ENCODE measurements at places on chromosomes 7 and 10.
A peak's percentile ranks its signal among the peaks of the same experiment; 100 is the strongest.

DNA sequence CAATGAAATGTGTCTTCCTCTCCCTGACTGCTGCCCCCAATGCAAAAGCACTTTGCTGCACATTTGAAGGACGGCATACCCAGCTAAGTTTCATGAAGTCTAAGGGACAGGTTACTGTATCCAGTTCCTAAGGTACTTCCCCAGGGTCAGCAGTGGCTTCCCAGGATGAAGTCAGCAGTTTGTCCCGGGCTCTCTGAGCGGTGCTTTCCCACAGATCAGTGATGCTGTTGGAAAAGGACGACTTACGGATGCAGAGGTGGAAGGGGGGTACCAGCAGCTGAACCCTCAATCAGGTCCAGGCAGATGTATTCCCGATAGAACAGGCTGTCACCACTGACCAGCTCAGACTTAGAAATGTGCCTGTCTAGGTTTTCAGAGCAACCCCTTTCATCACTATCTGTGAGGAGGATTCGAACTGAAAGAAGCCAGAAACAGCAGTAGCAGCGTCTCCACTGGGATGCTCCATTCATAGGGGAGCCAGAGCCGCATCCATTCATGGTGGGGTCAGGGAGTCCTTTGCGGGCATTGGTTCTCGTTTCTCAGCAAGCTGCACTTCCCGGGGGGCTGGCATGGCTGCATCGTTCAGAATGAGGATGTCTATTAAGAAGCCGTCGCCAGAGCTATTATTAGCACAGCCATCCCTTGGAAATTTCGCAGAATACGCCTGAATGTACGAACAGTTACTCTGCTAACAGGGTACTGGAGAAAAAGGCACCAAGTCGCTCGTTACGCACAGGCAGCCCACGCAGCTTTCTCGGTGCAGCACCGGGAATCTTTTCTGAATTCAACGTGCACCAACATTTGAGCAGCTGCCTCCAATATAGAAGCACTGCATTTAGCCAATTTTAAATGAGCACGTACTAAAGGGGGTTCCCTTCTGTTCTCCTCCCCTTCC, 303.7 kb downstream of the PRPF18 start:
- DNase-seq = no peak

DNA sequence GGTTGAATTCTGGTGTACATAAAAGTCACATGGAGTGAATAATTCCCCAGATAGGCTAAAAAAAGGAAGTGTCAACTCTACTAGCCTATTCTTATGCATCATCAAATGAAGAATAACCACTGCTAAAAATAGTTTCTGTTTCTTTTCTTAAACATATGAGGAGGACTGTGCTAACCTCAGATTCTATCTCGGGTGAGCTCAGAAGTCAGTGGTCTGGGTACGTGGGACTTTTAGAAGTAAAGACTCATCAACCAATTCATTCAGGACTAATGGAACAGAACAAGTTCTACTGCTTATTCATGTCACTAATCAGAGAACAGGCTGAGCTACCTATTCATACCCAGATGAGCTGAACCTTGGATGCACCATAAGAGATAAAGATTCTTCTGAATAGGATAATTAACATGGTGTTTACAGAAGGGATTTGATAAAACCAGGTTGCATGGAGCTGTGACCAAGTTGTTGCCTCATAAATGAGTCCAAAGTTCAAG, 9.5 kb upstream of the ASAH2 start:
- no peak for DNase-seq

DNA sequence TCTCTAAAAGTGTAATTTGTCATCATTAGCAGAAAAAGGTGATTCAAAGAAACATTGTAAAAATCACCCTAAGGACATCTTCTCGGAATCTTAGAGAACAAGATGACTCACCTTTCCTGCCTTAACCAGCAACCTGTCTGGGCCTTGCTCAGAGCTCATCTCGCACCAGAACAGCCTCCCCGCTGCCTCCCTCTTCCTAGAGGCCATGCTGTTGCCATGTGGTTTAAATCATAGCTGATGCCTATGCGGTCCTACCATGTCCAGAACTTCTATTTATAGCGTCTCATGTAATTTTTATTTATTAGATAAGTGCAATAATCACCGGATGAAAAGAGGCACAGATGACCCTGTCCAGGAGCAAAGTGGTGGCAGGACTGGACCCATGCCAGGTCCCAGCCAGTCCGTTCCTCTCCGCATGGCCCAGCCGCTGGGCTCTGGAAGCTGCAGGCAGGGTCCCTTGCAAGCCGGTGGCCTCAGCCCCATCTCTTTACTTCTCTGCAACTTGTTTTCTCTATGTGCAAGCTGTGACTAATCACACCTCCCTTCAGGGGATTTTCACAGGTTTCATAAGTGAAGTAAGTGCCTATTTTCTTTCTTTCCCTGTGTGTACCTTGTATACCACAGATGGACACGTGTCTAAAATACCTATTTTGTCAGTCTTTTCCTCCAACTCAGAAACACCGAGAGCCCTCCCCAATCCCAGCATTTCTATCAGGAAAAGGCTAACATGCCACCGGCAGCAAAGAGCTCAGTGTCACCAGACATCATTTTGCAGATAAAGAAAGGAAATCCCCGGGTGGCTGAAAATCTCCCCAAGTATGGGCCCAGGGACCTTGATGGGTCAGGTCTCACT, 27.1 kb downstream of the KLF6 start:
- peak; percentile 64 for DNase-seq

DNA sequence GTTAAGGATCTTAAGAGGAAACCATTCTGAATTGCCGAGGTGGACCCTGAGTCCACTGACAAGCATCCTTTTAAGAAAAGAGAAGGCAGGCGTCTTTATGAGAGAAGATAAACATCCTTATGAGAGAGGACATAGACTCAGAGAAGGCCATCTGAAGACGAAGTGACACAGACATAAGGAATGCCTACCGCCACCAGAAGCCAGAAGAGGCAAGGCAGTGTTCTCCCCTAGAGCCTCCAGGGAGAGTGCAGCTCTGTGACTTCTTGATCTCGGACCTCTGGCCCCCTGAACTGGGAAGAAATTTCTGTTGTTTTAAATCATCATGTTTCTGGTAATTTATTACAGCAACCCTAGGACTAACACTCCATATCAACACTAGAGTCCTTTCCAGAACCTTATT, 25.2 kb upstream of the ING3 start:
- no peak for DNase-seq

DNA sequence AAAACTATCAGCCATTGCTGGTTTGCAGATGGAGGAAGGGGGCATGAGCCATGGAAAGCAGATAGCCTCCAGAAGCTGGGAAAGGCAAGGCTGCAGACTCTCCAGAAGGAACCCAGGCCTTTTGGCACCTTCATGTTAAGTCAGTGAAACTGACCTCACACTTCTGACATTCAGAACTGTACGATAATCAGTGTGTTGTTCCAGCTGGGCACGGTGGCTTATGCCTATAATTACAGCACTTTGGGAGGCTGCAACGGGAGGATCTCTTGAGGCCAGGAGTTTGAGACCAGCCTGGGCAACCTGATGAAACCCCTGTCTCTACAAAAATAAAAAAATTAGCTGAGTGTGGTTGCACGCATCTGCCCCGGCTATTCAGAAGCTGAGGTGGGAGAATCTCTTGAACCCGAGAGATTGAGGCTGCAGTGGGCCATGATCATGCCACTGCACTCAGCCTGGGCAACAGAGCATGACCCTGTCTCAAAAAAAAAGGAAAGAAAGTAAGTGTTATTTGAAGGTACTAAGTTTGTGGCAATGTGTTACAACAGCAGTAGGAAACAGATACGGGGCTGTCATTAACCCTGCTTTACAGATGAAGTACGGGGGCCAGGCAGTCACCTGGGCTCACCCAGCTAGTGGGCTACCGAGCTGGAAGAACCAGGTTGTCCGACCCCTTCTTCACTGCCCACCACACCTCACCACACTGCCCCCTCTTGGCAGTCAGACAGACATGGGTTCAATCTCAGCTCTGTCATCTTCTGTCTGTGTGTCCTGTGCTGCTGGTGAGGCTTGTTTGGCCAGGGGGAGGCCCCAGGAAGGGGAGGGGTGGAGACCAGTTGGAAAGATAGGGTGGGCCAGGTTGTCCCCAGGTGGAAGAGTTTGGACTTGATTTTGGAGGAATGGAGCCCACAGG, 18.3 kb downstream of the CHST3 start:
- no peak for DNase-seq

GRCh38 chr10:102230264-102230860, 4.3 kb downstream of the ELOVL3 start:
- DNase-seq = no peak

- no peak for DNase-seq
Measured at GRCh38 chr7:5477126-5477525, 53.5 kb upstream of the TNRC18 start.

DNA sequence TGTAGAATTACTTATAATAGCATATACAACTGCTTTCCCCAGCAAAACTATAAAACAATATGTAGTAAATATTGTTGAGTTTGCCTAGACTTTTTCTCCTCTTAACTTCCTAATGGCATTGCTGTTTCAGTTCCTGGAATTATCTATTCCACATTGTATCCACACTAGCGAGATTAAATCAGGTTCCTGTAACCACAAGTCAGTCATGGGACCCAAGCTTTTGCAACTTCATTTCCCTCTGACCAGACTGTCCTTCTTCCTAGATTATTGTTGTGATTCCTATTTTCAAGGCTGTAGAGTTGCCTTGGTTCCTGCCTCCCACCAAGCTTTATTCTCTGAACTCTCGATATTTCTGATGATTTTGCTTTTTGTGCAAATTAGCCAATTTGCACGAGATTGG, 173.3 kb upstream of the ZNF804B start:
- no peak for DNase-seq

DNA sequence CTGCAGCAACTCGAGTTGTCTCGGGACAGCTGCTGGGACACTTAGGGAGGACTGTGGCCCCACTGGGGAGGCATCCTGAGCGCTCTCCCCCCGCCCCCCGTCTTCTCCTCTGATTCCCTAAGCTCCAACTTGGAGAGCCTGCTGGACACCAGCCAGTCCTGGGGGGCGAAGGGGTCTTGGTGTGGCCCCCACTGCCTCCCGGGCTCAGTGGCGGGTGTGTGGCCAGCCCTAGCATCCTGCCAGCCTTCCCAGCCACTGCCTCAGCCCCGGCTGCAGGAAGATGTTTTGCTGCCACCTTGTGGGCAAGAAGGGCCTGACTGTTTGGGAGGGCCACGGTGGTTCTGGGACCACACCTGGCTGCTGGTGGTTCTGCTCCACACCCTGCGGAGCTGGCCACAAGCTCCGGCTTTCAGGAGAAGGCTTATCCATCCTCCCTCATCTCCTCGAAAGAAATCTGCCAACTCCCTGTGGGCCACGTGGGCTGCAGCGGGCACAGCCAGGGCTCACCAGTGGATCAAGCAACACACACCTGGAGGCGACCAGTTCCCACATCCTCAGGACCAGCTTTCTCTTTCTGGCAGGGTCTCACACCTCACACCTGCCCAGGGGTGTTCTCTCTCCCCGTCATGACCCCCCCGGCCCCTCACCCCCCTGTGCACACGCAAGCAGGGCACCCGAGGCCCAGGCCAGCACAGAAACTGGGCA, 24.8 kb downstream of the AGAP3 start:
- peak; percentile 33 for DNase-seq

DNA sequence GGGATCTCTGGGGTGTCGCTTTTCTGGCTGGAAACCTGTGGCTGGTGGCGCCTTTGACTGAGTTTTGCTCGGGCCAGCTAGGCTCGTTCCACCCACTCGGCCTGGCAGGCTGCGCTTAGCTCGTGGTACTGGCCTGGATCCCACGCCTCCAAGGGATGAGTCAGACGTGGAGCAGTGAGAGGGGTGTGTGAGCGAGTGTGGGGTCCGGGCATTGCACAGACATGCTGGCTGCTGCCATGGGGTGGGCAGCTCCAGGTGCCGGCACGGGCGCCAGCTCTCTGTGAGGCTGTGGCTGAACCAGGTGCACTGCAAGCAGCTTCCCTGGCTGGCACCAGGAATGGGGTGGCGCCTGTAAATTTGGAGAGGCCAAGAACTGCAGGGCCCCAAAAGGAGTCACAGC, 63.1 kb upstream of the CACNA2D1 start:
- DNase-seq = no peak

DNA sequence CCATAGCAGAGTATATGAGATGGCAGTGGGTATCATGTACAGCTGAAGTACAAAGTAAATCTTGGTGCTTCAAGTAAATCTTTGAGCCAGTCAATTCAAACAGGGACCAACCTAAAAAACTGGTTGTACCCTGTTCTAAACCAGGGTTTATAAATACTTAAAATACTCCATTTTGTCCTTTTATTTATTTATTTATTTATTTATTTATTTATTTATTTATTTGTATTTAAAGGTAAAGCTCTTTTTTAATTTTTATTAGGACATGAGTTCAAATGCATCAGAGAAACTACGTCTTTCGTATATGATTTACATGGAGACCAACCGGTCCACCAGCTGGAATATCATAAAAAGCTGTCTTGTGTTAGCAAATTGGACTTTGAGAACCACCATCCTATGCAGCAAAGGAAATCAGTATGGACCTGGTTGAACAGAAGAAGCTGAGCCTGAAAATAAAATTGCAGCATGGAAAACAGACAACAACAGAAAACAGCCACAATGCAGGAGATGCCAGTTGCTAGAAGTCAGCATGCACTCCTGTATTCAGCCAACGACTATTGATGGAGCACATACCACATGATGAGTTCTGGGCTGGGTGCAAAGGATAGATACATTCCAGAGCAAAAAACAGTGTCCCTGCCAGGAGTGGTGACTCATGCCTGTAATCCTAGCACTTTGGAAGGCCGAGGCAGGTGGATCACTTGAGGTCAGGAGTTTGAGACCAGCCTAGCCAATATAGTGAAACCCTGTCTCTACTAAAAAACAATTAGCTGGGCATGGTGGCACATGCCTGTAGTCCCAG, 60.0 kb downstream of the PLXNA4 start:
- DNase-seq = no peak

- DNase-seq = no peak
Measured at GRCh38 chr10:352476-353235, 217.4 kb downstream of the ZMYND11 start.

GRCh38 chr7:155222573-155222972, 75.1 kb upstream of the INSIG1 start:
- no peak for DNase-seq

GRCh38 chr10:99658622-99659030, 683 bp upstream of the ENTPD7 start:
- DNase-seq = peak; percentile 32

- no peak for DNase-seq
Measured at GRCh38 chr10:6211671-6212635, 9.2 kb downstream of the PFKFB3 start.

DNA sequence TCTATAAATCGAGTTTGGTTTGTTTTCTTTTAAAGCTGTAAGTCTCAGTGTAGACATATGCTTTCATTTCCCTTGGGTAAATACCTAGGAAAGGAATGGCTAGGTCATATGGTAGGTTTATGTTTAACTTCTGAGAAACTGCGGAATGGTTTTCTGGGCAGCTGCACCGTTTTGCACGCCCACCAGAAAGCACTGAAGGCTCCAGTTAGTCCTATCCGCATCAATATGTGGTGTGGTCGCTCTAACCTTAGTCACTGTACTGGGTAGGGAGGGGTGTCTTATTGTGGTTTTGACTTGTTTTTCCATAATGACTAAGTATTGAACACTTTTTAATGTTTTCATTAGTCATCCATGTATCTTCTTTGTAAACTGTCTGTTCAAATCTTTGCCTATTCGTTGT, 279.5 kb upstream of the AKR1E2 start:
- peak; percentile 20 for DNase-seq

GRCh38 chr10:70323138-70323696, 39.4 kb upstream of the NPFFR1 start:
- DNase-seq = no peak

Measured in stimulated activated CD8-positive, alpha-beta memory T cell treated with anti-CD3 and anti-CD28 coated beads, Interleukin-7, amount 100 ng/mL, for 4 hours (primary cell).